ENCODE measurements at places on chromosomes 7 and 10.

DNA sequence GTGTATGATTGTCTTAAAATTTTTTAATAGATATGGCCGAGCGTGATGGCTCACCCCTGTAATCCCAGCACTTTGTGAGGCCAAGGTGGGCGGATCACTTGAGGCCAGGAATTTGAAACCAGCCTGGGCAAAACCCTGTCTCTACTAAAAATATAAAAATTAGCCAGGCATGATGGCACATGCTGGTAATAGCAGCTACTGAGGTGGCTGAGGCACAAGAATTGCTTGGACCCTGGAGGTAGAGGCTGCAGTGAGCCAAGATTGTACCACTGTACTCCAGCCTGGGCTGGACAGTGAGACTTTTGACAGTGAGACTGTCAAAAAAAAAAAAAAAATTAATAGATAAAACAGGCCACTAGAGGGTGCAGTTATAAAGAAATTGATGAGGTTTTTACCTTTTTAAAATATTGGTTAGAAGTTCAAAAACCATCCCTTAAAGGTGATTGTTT, 20.5 kb downstream of the NOM1 start:
- DNase-seq: no peak

GRCh38 chr7:94398841-94399240, 4.1 kb downstream of the COL1A2 start:
- DNase-seq: no peak

DNA sequence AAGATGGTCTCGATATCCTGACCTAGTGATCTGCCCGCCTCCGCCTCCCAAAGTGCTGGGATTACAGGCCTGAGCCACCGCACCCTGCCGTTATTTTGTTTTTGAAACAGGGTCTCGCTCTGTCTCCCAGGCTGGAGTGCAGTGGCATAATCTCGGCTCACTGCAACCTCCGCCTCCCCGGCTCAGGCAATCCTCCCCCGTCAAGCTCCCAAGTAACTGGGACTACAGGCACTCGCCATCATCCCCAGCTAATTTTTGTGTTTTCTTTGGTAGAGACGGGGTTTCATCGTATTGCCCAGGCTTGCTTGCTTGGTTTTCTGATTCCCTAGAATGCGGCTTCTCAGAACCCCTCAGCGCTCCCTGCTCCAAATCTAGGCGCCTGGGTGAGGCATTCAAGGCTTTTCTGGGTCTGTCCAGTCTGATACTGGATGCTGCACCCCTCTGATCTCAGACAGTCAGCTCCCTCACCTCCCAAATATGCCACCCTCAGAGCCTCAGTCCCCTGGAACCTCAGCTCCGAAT, 1.3 kb downstream of the TFR2 start:
- DNase-seq: no peak

DNA sequence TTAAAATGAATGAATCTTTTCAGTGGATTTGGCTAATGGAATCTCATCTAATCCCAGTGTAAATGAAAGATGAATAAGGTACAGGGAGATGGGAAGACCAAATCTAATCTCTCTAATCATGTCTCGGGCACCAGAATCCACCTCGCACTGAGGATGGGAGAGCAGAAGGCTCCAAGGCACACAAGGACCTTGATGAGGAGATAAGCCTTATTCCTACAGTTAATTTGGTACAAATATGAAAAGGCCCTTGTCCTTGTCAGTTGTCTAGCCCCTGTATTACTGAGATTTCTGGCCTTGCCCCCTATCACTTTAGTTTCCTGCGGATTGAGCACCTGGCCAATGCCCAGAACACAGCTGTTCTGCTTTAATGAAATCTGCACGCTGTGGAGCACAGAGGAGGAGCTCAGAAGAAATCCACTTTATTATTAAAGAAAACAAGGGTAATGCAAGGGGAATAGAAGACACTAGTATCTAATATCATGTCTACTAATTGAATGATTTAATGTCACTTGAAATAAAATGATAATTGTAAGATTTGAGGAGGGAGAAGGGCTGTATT, 321.4 kb upstream of the HGF start:
- no peak for DNase-seq

DNA sequence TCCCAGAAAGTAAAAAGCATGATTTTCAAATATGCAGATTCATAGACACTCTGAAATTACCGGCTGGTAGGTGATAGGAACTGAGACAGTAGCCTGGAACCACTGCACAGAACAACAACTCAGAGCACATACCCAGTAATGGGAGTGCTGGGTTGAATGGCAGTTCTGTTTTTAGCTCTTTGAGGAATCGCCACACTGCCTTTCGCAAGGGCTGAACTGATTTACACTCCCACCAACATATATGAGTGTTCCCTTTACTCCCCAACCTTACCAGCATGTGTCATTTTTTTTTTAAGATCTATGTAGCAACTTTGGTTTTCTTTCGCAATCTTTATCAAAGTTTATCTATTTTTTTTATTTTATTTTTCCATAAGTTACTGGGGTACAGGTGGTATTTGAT, 358.8 kb downstream of the CALN1 start:
- DNase-seq: no peak

DNA sequence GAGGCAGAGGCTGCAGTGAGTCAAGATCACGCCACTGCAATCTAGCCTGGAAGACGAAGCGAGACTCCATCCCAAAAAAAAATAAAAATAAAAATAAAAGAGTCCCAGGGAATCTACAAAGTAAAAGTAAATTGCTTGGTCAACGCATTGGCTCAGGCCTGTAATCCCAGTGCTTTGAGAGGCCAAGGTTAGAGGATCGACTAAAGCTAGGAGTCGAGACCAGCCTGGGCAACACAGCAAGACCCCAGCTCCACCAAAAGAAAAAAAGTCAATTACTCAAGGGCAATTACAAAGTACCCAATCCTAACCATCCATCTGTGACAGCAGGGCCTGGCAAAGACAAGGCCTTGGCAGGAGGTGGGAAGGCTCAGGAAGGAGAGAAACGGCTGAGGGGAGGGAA, 127.6 kb upstream of the CALN1 start:
- DNase-seq: no peak

GRCh38 chr10:92239151-92239599, 51.7 kb downstream of the CPEB3 start:
- DNase-seq: no peak

DNA sequence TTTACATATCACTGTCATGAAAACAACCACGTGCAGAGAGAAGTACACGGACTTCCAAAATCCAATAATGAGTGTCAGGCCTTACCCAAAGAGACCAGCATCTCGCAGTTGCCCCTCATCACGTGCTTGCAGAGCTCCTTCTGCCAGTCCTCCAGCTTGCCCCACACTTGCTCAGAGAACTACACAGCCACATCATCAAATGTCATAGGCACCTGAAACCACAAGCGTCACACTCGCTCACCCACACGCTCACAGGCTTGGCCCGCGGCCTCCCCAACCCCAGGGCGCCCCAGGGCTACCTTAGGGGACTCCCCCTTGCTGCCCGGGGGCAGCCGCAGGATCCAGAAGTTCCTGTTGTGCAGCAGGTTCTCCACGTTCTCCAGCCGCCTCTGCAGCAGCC, 123.4 kb upstream of the ZNF746 start:
- DNase-seq: no peak

GRCh38 chr7:94195813-94196212, 191.7 kb upstream of the BET1 start:
- no peak for DNase-seq

DNA sequence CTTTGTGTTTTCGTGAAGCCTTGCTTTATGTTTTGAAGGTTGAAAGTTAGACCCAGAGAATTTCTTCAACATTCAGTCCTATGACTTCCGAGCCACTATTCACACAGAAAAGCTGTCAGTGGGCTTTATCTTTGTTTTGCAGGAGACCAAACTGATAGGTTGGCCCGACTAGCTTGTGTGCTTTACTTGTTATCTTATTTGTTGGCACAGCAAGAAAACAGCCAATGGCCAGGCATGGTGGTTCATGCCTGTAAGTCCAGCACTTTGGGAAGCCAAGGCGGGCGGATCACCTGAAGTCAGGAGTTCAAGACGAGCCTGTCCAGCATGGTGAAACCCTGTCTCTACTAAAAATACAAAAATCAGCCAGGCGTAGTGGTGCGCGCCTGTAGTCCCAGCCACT, 16.0 kb upstream of the GDI2 start:
- no peak for DNase-seq
